GM12892 (cell line): ENCODE measurements at places on chromosomes 13 and 19.

DNA sequence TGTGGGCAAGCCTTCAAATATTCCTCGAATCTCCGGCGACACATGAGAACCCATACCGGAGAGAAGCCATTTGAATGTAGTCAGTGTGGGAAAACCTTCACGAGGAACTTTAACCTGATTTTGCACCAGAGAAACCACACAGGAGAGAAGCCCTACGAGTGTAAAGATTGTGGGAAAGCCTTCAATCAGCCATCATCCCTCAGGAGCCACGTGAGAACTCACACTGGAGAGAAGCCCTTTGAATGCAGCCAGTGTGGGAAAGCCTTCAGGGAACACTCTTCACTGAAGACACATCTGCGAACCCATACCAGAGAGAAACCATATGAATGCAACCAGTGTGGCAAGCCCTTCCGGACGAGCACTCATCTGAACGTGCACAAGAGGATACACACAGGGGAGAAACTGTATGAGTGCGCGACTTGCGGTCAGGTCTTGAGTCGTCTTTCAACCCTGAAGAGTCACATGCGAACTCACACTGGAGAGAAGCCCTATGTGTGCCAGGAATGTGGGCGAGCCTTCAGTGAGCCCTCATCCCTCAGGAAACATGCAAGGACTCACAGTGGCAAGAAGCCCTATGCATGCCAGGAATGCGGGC lies 28.8 kb downstream of the ZNF333 start:
- no peak for DNase-seq

DNA sequence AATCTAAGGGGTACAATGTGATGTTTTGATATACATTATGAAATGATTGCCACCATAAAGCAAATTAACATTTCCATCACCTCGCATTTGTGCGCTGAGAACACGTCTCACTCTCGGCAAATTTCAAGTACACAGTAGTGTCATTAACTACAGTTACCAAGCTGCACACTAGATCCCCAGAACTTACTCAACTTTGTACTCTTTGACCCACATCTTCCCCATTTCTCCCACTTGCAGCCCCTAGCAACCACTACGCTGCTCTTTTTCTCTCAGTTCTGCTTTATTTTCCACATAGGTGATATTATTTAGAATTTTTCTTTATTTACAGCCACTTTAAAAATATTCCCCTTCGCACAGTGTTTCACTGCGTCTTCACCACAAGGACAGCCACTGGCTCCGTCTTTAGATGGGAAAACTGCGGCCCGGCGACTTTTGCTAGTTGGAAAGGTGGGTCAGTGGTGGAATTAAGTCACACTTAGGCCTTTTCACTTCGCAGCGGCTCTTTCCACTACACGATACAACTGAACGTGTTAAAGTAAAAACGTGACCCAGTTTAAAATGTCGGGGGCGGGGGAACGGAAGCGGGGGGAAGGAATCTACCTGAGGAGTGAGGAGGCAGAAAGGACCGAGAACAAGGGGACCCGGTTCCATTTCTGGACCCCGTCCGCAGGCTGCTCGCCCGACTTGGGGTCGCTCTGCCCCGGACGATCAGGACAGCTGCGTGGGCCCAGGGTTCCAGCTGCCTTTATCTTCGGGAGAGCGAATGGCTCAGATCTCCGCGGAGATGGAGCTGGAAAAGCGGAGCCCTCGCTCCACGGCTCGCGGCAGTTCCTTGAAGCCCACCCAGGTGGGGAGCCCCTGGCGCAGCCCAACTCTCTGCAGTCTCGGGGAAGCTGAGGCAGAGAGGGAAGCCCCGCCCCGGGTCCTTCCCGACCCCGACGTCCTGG lies 486.1 kb downstream of the UQCRFS1 start:
- no peak for DNase-seq

DNA sequence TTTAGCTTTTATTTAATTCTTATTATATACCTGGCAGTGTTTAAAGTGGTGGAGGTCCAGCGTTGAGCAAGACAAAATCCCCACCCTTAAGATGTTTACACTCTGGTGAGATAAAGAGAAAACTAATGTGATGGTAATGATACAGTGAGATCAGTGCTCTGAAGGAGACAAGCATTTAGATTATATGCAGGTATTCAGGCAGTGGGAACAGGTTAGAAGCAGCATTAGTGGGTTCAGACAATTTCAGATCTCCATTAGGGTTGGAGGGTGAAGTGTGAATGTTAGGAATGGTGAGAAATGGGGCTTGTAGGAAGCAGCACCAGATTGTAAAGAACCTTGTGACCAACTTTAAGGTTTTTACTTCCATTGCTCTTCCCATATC lies 39.0 kb downstream of the PIBF1 start:
- no peak for DNase-seq

- no peak for DNase-seq
Observed at GRCh38 chr19:7928334-7928706, 2.4 kb upstream of the CTXN1 start.

DNA sequence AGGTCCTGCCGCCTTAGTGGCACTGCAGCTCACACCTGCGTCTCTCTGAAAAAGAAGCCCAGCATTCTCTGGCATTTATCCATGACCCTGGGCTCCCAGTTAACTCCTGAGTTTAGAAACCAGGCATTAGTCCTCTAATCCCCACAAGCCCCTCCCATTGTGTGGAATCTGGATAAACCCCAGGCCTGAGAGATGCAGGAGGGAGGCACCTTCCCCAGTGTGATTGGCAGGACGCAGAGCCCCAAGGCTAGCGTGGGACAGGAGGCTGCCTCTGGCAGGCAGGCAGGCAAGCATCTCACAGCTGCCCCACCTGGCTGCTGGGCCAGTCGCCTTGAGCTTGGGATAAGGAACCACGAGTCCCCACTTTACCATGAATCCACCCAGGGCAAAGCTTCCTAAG lies 11.0 kb upstream of the SERPINE3 start:
- DNase-seq, result no peak

DNA sequence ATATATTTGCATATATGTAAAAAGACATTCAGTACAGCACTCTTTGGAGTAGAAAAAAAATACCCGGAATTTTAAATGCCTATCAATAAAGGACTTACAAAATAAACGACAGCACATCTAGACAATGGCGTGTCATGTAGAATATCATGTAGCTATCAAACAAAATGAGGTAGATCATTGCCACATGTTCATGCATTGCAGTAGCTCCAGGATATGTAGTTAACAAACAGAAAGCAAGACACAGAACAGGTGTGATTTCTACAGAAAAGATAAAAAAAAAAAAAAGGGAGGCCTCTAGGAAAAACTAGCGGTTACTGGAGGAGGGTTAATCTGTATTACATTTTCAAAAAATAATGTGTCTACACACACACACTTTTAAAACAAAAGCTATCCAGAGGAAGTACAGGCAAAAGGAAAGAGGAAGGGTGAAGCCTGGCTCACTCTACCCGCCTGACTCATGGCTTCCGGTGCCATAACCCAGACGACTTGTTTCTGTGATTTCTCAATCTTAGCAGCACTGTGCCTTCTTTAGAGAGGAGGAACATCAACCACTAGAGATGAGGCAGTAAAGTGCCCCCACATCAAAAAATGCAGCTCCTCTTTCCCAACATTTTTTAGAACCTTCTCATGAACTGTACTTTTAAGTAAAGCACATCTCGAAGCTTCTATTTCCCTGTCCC lies 6.9 kb downstream of the KCTD12 start:
- DNase-seq, result peak; percentile 30

- DNase-seq, result peak; percentile 58
Observed at GRCh38 chr19:53865918-53866864, 1.5 kb upstream of the MYADM start.

- no peak for DNase-seq
Observed at GRCh38 chr19:15266683-15267082, 34.4 kb upstream of the EPHX3 start.

- DNase-seq, result no peak
Observed at GRCh38 chr19:17557466-17557865, 2.0 kb downstream of the COLGALT1 start.

- DNase-seq, result no peak
Observed at GRCh38 chr13:24243302-24243701, 66.1 kb upstream of the C1QTNF9 start.
